Prostate gland (tissue), 2 donors: ENCODE measurements at places on chromosomes 3 and 15.
A peak's percentile ranks its signal among the peaks of the same experiment; 100 is the strongest.

DNA sequence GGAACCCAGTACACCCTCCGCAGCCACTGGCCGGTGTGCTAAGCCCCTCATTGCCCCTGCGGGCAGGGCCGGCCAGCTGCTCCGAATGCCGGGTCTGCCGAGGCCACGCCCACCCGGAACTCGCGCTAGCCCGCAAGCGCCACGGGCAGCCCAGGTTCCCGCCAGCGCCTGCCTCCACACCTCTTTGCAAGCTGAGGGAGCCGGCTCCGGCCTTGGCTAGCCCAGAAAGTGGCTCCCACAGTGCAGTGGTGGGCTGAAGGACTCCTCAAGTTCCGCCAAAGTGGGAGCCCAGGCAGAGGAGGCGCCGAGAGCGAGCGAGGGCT, 81.4 kb upstream of the BCHE start:
- DNase-seq = no peak

GRCh38 chr15:87631775-87632174, 624.8 kb downstream of the NTRK3 start:
- DNase-seq = no peak

DNA sequence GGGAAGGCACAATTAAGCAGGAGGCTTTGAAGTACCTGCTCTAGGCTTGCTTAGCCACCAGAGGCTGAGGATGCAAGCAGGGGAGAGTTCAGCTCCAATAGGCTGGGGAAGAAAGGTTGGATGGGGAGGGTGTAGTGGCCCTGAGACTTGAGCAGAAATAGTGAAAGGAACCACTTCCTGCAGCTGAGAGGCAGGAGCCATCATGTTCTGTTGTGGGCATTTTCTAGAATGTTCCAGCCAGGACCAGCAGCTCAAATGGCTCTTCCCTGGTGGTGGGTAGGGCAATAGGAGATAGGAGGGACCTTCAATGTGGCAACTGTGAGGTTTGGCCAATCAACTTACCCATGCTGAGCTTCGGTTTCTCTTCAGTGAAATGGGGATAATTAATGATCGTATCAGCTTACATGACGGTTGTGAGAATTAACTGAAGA, 79.1 kb upstream of the CGNL1 start:
- DNase-seq = no peak

- no peak for DNase-seq
Observed at GRCh38 chr3:45179163-45179562, 33.0 kb upstream of the CDCP1 start.

DNA sequence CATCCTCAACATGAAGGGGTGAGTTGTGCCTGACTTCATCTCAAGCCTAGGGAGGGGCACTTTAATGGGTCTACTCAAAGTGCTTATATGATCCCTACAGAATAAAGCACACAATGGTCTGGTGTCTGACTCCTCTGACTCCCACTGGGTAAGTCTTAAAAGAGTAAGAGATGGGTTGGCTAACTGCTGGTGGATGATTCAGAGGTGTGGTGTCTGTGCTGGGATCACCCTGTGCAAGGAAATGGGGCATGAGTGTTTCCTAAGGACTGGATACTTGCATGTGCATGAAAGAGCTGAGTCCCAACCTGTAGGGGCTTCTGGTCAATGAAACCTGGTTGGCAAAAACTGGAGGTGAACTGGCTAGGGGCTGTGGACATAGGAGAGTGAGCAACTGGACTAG, 158.8 kb downstream of the IL20RB start:
- no peak for DNase-seq

DNA sequence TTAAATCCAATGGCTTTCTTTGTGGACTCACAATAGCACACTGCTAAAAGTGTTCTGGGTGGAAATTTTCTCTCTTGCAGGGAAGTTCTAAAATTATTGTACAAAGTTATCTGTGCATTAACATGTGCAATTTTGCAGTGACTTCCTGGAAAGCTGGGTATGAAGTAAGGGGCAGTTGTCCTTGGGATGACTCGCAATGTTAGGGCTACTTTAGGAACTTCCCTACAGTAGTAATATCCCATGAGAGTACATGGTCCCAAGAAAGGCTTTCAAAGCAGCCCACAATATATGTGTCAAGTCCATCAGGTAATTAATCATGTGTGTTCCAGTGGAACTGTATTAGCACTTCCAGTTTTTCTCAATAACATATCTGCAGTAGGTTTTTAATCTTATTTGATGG, 201.0 kb upstream of the UBE2E2 start:
- no peak for DNase-seq

DNA sequence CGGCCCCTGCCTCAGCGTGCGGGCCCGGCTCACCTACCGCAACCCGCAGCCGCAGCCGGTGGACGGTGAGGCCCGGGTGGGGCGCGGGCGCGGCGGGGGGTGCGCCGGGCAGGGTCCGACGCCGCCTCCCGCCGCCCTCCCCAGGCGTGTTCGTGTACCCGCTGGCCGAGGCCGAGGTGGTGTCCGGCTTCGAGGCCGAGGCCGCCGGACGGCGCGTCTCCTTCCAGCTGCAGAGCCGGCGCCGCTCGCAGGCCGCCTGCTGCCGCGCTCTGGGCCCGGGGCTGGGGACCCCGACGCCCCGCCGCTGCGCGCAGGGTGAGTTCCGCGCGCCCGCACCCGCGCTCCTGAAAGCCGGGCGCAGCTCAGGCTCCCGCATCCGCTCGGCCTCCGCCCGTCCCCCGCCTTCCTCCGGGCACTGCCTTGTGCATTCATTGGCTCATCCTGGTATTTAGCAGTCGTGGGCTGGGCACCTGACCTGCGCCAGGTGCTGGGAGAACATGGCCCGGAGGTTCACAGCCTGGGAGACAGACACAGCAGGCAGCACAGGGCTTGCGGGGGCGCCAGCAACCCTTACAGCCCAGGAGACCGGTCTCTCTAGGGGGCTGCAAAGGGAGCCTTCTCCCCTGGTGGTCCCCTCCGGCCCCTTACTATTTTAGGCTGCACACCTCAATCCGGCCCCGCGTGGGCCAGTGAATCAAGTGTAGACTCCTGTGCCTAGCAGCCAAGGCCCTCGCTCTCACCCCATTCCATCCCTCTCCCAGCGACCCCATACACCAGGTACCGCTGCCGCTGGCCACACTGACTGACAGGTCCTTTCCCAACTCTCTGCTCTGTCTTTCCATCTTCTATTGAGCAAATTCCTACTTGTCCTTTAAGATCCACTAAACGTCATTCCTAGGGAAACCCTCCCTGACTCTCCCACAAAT, 1.5 kb downstream of the VWA5B2 start:
- peak; percentile 47 for DNase-seq
